ENCODE measurements at places on chromosomes 2 and 18. TPM values are rescaled to one million over a fixed set of nuclear protein-coding genes. Genes with fewer than 3 reads are reported as not detected.

The DHRS9 gene
- 92.0 TPM for total RNA-seq

The TSPYL6 gene
- total RNA-seq: not detected

The EMILIN1 gene
- 12.1 TPM for total RNA-seq

DNA sequence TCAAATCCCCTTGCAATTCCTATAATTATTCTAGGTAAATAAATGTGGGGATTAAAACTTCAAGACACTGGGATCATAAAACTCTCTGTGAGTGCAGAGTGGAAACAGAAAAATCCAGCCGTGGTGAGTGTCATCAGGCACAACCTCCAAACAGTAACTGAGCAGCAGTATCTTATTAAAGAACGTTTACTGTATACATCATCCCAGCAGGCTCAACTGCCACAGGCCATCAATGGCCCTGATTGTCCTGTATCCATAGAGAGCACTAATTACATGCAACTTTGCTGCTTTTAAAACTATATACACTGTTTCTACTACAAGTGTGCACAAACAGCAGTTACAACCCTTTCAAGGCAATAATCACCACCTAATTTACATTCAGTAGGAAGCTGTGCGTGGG, 23.9 kb downstream of the GAREM1 start:
- no peak for DNase-seq

DNA sequence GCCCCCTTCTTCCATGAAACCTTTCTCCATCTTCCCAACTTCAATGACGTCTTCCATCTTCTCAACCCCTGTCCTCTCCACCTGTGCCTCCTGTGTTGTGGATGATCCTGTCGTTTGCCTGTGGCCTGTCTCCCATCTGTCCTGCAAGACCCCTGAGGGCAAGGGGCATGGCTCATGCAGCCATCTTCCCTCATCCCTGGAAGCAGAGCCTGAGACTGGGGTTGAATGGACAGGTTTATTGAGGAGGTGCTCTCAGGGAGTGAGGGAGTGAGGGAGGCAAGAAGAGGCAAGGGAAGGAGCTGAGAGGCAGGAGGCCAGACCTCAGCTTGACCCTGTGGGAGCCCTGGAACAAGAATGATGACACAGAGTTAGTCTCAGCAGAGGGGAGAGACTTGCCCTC, 7.3 kb downstream of the SPATA3 start:
- no peak for DNase-seq

- no peak for DNase-seq
These were observed 1.2 kb upstream of the BIN1 start for GRCh38 chr2:127108090-127108523.

DNA sequence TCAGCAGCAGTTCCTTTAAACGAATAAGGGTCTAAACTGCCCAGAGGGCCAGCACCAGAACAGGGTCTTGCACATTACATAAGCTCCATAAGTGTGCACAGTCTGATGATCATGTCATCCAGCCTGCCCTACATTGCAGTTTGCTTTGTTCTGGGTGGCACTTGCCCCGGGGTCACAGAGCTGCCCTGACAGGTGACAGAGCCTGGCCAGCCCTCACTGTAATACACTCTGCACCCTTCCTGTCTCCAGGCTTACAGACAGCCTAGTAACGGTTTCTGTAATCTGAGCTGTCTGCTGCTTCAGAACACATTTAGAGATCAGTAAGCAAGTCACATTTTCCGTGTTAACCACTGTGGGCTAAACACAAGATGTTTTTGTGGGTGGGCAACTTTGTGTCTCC, 213.3 kb downstream of the FAM210A start:
- no peak for DNase-seq

GRCh38 chr2:203713381-203713780, 6.9 kb downstream of the CD28 start:
- DNase-seq: no peak

DNA sequence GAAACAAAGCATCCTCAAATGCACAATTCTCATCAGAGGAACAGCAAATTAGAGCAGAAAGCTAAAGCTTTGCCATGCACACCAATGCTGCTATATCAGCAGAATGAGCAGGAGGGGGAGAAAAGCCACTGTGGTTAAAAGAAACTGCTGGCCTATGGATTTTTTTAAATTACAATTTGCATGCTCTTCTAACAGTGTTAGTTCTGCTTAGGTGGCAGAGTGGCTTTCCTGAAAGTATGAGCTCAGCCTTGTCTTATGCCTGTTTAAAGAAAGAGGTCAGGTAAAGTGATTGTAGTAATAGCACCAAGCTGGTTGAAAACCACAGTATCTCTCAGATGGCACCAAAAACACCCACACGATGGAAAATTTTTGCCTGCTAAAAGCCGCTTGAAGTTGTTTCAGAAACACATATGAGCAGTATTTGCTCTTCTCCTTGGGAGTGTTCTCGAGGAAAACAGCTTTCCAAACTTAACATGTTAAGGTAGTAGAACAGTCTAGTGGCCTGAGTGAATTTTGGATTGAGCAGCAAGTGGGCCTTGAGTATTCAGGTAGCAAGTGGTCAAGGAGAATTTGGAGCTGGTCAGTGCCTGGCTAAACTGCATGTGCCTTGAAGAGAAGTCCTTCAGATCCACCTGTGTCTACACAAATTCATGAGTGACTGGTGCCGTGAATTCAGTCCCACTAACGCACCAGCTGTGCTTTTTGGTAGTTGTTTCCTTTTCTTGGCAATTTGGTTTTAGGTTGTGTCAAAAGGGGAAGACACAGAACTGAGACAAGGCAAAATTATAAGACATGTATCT, 19.6 kb upstream of the NDUFV2 start:
- DNase-seq: no peak

Measured in mucosa of descending colon (tissue), 3 donors.